ENCODE measurements at places on chromosomes 16 and 17.

GRCh38 chr16:1372292-1372950, 20.7 kb downstream of the GNPTG start:
- no peak for DNase-seq

DNA sequence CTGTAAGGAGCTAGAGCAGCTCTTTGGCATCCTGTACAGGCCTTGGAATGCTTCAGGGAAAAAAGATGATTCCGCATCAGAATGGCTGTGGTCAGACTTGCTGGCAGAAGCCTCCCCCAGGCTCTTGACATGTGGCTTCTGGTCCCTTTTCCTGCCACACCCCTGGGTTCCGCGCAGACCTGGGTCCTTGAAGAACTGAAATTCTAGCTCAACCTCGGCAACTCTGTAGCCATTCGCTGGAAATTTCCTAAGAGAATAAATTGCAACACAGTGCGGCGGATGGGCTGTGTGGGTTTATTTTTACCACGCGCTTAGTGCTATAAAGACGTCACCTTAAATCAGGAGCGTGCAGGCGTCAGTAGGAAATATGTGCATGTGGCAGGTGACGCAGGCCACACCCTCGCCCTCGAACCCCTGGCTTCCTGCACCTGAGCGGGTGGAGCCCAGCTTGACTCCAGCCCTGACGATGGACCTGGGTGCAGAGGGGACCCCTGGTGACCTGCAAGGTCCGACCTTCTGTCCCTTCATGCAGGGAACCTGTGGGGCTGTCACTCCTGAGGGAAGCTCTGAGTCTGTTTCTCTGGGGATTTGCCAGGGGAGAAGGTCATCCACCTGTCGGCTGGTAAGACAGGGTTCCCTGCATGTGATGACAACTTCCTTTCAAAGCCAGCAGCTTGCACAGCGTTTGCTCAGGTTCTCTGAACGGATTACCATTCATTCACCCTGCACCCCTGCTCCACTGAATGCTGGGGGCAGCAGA, 46.3 kb downstream of the METRNL start:
- DNase-seq = no peak

DNA sequence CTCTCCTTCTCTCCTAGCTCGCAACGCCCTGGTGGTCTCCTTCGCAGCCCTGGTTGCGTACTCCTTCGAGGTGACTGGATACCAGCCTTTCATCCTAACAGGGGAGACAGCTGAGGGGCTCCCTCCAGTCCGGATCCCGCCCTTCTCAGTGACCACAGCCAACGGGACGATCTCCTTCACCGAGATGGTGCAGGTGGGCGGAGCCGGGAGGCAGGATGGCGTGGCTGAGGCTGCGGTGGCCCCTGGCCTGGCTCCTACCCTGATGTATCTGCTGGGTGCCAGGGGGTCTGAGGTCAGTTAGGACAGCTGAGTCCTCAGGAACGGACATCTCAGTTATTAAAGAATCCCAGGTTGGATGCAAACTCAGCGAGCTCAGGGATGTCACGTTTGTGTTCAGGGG, 16.7 kb downstream of the SLC26A11 start:
- DNase-seq = no peak

DNA sequence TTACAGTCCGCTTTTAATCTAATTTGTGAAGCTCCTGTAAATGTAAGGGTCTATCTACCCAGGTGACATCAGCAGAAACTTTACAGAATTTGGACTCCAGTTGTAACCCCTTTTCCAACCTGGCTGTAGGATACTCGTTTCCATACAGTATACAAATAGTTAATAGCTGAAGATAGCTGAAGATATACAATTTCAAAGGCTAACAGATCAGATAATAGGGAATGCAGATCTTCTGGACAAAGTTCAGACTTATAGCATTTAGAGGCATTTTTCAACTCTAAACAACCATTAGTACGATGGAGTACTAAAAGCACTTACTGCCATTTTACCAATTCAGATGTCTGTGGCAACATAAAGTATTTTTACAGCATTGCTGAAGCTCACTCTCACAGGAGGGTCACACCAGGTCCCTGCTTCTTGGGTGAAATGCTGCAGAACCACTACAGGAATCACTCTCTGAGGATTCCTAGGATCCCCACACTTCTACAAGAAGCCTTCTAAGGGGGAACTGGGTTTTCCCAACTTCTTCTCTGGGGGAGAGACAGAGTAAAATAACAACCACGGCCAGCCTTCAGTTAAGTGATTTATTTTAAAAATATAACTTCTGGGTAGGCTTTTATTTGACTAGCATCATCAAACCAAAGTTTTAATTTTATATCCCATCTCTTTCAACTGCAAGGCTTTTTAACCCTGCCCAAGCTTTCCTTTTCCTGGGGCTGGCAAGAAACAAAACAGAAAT, 2.9 kb downstream of the VEZF1 start:
- no peak for DNase-seq

GRCh38 chr17:7405350-7406234, 1.7 kb upstream of the TMEM256 start:
- no peak for DNase-seq

DNA sequence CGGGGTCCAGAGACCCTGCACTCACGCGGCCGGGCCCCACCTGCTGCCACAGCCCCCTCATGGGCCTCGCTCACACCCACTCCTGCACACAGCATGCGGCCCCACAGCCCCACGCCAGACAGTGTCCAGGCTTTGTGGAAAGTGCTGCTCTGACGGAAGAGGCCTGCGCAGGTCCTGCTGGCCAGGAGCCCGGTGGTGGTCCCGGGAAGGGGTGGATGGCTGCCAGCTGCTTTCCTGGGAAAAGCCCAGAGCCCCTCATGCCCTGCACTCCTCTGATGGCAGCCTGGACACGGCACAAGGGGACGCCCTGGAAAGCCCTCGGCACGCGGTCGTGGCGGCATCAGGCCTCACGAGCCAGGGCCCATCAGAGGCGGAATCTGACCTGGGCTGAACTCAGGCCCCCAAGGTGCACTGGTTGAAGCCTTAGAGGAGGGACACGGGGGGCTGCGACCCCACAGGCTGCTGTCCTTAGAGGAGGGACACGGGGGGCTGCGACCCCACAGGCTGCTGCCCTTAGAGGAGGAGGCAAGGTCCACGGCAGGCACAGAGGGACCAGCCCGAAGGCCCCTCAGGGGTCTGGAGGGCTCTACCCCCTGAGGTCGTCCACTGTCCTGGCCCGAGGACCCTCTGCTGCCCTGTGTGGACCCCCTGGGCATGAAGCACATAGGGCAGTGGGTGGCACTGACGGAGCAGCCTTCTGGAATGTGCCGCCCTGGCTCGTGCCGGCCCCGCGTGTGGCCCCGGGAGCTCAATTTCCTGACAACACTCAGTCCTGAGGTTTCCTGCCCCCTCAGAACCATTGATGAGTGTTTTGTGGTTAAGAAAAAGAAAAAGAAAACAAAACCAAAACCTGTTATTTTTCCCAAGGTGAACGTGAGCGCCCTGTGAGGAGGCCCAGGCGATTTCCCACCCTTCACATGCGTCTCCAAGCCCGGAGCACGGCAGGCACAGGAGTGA, 22.1 kb downstream of the SOX8 start:
- DNase-seq = no peak

- DNase-seq = no peak
Measured at GRCh38 chr17:50594892-50595291, 34.4 kb downstream of the CACNA1G start.

DNA sequence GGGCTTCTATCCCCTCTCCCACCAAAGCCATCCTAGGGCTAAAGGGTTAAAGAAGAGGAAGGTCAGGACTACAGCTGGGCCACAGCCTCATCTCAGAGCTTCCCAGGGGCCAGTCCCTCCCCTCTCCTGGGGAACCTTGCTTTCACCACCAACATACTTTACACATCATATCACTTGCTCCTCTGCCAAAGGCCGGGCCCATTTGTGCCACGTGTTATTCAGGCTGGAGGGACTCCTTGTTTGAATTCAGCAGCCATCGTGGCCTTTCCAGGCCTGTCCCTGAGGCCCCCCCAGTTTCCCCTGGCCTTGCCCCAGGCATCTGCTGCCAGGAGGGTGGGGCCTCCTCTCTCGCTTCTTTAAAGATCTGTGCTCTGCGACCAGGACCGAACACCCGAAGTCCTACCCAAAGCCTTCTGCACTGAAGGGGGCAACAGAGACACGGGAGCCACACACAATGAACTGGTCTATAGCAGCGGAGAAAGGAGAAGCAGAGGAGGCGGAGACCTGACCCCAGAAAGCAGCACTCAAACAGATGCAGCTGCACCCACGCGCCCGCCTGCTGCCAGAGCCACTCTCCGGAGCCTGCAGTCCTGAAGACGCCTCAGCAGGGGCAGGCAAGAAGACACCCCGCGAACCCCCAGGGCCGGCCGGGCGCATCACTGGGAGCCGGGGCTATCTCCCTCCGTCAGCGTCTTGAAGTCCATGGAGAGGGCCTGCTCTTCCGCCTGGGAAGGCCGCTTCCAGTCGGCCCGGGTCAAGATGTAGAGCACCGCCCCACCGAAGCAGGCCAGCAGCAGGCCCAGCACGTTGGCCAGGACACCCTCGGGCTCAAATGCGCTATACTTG, 12.1 kb downstream of the CYB561 start:
- DNase-seq = no peak

DNA sequence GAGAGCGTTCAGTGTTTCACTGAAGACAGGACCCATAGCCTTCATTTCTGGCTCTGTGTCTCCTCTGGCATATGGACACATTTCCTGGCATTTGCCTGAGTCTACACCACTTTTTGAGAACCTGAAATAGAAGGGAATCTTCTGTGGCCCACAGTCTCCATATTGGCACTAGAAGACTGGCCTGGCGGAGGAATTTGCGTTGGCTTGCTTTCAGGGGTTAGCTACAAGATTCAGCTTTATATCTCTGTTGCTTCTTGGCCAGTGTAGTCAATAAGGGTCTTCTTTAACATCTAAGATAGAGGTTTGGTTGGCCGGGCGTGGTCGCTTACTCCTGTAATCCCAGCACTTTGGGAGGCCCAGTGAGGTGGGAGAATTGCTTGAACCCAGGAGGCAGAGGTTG, 12.8 kb upstream of the CLEC18C start:
- no peak for DNase-seq

- no peak for DNase-seq
Measured at GRCh38 chr17:36602924-36603384, 1.6 kb downstream of the MRM1 start.

DNA sequence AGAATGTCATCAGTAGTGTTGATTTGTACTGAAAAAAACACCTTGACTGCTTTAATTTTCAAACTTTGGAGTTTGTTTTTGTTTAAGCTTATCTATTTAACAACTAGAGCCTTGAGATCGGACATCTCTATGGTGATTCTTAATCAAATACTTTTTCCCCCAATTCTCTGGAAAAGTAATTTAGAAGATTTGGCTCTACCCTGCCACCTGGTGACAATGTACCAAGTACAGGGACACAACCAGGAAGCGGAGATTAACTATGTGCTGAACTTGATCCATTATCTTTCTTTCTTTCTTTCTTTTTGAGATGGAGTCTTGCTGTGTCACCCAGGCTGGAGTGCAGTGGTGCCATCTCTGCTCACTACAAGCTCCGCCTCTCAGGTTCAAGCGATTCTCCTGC, 30.8 kb downstream of the USP43 start:
- no peak for DNase-seq

DNA sequence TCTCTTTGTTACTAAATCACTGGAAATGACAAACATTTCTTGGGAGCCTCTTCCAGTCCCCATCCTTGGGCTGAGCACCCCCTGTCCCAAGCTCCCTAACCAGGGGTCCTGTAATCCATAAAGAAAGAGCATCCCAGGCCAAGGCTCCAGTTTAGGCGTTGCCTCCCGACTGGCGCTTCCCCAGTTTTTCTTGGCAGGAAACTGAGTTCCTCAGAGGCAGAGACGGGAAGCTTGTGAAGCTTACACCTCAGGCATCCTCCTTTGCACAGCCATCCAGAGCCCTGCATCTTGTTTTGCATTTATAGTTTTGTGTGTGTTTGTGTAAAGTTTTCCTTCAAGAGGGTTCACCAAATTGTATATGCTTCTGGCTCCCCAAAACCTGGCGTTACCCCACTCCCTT, 7.1 kb downstream of the COPZ2 start:
- no peak for DNase-seq

Measured in epithelial cell of proximal tubule (primary cell).